Left hindlimb (tissue), 1 donor: ENCODE measurements at places on chromosomes 12 and 14.

- DNase-seq, result no peak
Measured at GRCh38 chr12:113861708-113862312, 104.3 kb downstream of the RBM19 start.

DNA sequence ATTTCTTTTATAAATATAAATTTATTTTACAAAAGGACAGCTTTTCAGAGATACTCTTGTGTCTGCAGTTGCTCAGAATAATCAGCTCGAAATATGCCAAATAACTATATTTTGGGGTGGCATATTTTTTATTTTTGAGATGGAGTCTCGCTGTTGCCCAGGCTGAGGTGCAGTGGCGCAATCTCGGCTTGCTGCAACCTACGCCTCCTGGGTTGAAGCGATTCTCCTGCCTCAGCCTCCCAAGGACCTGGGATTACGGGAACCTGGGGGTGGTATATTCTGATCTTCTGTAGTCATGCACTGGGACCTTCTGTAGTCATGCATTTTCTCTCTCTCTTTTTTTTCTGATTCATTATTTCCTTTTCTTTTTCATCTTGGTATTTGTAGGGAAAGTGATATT is 135.0 kb upstream of the AMIGO2 start:
- DNase-seq, result no peak

DNA sequence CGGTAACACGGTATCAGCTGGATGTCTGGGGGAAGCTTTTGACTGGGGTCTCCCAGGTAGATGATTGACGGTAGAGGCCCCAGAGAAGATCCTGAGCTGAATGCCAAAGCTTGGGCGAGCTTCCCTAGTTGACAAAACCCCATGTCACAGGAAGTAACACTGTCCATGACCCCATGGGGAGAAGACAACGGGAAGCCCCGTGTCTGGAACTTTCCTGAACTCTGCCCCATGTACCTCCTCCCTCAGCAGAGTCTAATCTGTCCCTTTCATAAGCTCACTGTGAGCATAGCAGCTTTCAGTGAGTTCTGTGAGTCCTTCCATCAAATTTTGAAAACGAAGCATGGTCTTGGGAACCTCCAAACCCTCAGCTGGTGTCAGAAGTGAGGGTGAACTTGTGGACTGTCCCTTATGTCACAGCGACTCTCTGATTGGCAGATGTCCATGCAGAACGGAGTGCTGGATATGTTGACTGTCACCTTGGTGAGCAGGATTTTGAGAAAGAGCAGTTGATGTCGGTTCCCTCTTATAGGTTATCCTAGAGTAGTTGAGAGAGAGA is 29.7 kb upstream of the BEGAIN start:
- DNase-seq, result no peak

- no peak for DNase-seq
Measured at GRCh38 chr14:52846591-52846990, 55.2 kb upstream of the GNPNAT1 start.
